ENCODE measurements at places on chromosomes 1 and 21. TPM values are rescaled to one million over a fixed set of nuclear protein-coding genes. Genes with fewer than 3 reads are reported as not detected.
A peak's percentile ranks its signal among the peaks of the same experiment; 100 is the strongest.

DNA sequence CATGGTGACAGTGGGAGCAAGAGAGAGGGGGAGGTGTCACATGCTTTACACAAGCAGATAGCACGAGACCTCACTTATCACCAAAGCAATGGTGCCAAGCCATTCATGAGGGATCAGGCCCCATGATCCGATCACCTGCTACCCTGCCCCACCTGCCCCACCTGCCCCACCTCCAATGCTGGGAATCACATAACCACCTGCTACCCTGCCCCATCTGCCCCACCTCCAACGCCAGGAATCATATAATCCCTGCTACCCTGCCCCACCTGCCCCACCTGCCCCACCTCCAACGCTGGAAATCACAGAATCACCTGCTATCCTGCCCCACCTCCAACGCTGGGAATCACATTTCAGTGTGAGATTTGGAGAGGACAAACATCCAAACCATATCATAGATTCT, 10.6 kb upstream of the AIRE start:
- H3K27me3 ChIP-seq = no peaks in the 10 kb centered on the region
- H3K36me3 ChIP-seq = no peaks in the 10 kb centered on the region
- H3K4me3 ChIP-seq = no peak overlapping the region
- no peaks in the 10 kb centered on the region for H3K4me1 ChIP-seq

DNA sequence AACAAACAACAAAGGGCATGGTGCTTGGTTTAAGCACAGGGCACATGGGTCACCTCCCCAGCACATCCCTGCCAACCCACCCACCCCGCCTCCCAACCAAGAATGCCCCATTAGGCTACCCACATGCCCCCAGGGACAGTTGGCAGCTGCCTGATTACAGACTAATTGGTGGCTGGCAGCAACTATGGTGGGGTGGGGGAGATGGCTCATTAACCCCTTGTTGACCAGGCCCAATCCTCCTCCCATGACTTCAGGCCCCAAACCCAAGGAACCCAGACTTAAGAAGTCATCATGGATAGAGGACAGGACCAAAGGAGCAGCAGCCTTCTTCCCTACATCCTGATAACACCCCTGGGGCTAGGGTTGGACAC, 1.3 kb downstream of the RIMS3 start:
- no peak overlapping the region for H3K4me3 ChIP-seq
- H3K36me3 ChIP-seq = no peaks in the 10 kb centered on the region
- H3K4me1 ChIP-seq = peaks cover 44% of the 10 kb centered on the region

- H3K36me3 ChIP-seq = no peaks in the 10 kb centered on the region
- no peak for DNase-seq
- no peak overlapping the region for H3K4me3 ChIP-seq
- H3K4me1 ChIP-seq = no peaks in the 10 kb centered on the region
Observed at GRCh38 chr1:185823467-185823866, 89.3 kb downstream of the HMCN1 start.

GRCh38 chr1:54615531-54616279, 7.6 kb downstream of the FAM151A start:
- H3K4me3 ChIP-seq = no peak overlapping the region
- H3K27ac ChIP-seq = no peak overlapping the region
- H3K4me1 ChIP-seq = peaks cover 3% of the 10 kb centered on the region
- H3K27me3 ChIP-seq = no peaks in the 10 kb centered on the region
- DNase-seq = peak; percentile 47
- H3K36me3 ChIP-seq = no peaks in the 10 kb centered on the region

GRCh38 chr1:97572561-97572960, 348.3 kb downstream of the DPYD start:
- DNase-seq = no peak
- no peak overlapping the region for H3K4me3 ChIP-seq
- no peaks in the 10 kb centered on the region for H3K4me1 ChIP-seq

DNA sequence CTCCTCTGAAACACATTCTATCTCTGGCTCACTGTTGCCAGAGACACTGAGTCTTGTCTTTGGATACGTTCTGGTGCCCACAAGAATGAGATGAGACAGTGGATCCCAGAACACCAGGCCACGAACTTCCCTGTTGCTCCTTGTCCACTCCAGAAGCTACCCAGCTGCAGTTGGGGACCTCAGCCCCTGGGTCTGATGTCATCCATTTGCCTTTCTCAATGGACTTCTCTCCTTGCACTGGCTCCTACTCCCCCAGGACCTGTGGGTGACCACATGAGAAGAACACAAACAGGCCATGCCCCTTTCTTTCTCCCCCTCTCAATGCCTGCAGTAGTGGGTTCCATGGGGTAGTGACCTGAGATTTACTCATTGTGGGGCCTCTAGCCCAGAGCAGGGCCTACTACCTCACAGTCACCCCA, 5.9 kb downstream of the NBPF1 start:
- peak; percentile 36 for DNase-seq
- no peak overlapping the region for H3K4me3 ChIP-seq
- 0 out of 2 replicates have a peak, but pooled peaks cover 4% of the 10 kb centered on the region for H3K36me3 ChIP-seq
- no peak overlapping the region for H3K27ac ChIP-seq
- H3K4me1 ChIP-seq = peaks cover 4% of the 10 kb centered on the region

- no peak overlapping the region for H3K27ac ChIP-seq
- peak overlapping the region; percentile 35 for H3K4me3 ChIP-seq
- peaks cover 24% of the 10 kb centered on the region for H3K4me1 ChIP-seq
- no peaks in the 10 kb centered on the region for H3K36me3 ChIP-seq
- no peaks in the 10 kb centered on the region for H3K27me3 ChIP-seq
- DNase-seq = no peak
Observed at GRCh38 chr1:205301205-205301821, 20.2 kb downstream of the NUAK2 start.

GRCh38 chr1:215200121-215200520, 117.6 kb downstream of the KCNK2 start:
- no peaks in the 10 kb centered on the region for H3K36me3 ChIP-seq
- no peak overlapping the region for H3K27ac ChIP-seq
- H3K4me1 ChIP-seq = no peaks in the 10 kb centered on the region

DNA sequence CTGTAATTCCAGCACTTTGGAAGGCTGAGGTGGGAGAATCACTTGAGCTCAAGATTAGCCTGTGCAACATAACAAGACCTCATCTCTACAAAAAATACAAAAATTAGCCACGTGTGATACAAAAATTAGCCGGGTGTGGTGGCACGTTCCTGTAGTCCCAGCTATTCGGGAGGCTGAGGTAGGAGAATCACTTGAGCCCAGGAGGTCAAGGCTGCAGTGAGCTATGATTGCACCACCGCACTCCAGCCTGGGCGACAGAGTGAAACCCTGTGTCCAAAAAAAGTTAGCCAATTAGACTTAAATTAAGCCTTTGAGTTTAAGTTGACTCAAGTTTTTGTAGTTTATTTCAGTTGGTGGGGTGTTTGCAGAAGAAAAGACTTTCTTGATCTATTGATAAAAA, 11.8 kb downstream of the CXADR start:
- no peaks in the 10 kb centered on the region for H3K27me3 ChIP-seq
- no peak overlapping the region for H3K4me3 ChIP-seq
- no peak for DNase-seq
- no peaks in the 10 kb centered on the region for H3K4me1 ChIP-seq
- H3K36me3 ChIP-seq = no peaks in the 10 kb centered on the region
- H3K27ac ChIP-seq = no peak overlapping the region

DNA sequence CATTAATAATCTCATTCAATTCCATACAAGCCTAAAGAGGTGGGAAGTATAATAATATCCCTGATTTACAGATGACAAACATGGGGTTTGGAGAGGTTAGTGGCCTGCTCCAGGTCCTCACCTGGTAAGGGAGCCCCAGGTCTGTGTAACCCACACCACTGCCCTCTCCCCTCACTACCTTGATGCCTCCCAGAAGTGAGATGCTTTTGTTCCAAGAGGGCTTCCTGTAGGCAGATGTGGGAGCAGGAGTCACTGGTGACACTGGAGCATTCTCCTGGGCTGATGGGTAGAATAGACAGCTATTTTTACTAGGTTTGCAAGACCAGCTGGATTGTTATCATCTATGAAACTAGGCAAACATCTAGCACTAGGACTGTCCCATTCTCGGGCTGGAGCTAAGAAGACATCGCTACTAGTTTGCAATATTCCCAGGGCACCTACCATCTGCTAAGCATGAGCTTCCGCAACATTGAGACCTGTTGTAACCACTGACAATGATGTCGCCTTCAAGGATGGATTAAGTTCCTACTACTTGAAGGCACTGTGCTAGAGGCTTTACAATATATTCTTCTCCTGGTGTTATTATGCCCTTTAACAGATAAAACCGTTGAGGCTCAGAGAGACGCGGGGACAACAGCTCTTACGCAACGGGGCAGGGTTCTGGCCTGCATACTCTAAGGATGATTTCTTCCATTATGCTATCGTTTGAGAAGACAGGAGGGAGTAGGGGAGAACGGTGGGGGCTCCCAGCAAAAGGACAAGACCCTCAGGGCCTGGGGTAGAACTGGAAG, 35.0 kb downstream of the BATF3 start:
- H3K4me3 ChIP-seq = no peak overlapping the region
- H3K27me3 ChIP-seq = no peaks in the 10 kb centered on the region
- no peak for DNase-seq
- H3K4me1 ChIP-seq = peaks cover 13% of the 10 kb centered on the region

- H3K4me3 ChIP-seq = no peak overlapping the region
- H3K27me3 ChIP-seq = no peaks in the 10 kb centered on the region
- H3K27ac ChIP-seq = no peak overlapping the region
- DNase-seq = no peak
- H3K36me3 ChIP-seq = no peaks in the 10 kb centered on the region
- H3K4me1 ChIP-seq = peaks cover 13% of the 10 kb centered on the region
Observed at GRCh38 chr1:245716561-245716960, 561.8 kb downstream of the KIF26B start.

DNA sequence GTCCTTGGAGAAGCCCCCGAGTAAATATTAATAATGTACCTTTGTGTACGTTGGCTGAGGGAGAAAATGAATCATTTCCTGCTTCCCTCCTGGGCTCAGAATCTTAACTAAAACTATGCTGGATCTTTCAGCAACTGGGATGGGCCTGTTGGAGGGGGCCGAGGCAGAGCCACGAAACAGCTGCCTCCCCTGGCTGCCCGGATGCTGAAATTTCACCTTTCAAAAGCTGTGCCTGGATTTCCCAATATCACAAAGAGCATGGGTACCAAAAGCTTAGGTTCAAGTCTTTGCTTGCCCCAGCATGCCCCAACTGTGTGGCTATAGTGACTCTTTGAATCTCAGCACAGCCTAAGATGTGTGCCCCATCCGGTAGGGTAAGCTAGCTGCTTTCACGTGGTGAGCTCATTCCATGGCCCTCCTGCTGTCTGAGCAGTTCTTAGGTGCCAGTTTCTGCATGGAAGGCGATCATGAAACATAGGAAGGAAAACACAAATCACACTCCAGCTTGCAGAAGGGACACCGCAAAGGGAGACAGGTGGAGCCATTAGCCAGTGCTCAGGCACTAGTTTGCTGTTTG, 473.5 kb downstream of the PTPRU start:
- no peak overlapping the region for H3K27ac ChIP-seq
- no peak for DNase-seq
- H3K4me1 ChIP-seq = no peaks in the 10 kb centered on the region
- H3K36me3 ChIP-seq = no peaks in the 10 kb centered on the region
- H3K4me3 ChIP-seq = no peak overlapping the region

DNA sequence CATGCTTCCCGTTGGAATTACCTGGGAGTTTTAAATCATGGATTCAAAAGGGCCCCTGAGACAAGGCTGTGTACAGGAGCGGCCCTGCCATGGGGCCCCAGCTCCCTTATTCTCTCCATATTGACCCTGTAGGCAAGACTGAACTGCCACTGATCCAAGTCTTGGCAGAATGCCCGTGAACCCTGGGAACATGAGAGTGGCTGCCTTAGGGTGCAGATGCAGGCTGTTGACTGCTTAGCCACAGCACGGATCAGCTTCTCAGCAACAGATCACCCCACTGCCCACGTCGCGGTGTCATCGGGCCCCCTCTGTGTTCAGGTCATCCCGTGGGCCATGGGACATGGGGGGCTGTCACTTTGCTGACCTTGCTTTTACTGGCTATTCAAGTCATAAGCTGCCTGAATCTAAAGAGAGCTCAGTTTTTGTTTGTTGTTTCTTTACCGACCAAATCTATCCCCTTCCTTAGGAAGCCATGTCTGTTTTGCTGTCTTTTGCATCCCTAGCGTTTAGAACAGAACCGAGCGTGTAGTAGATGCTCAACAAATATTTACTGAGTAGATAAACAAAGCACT, 83.4 kb downstream of the MATN1 start:
- no peak overlapping the region for H3K4me3 ChIP-seq
- no peak overlapping the region for H3K27ac ChIP-seq
- DNase-seq = no peak
- no peaks in the 10 kb centered on the region for H3K27me3 ChIP-seq
- H3K4me1 ChIP-seq = peaks cover 14% of the 10 kb centered on the region
- H3K36me3 ChIP-seq = no peaks in the 10 kb centered on the region

DNA sequence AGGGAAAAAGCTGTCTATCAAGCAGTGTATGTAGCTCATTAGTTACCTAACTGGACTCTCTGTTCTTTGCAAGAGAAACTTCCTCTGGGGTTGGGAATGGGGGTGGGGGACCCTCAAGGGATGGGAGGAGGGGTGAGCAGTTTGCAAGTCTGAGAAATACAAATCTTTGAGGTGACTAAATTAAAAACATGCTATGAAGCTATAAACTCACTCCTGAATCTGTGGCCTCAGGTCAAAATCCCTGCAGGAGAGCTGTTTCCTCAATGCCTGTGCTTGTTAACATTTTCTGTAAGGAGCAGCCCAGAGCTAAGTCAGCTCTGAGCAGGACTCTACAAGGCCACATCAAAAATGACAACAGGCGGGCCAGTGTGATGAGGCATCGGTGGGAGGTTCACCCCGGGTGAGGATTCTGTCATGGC, 32.8 kb upstream of the PTPRC start:
- H3K36me3 ChIP-seq = no peaks in the 10 kb centered on the region
- peaks cover 70% of the 10 kb centered on the region for H3K4me1 ChIP-seq
- H3K27ac ChIP-seq = peak overlapping the region; percentile 81
- no peak for DNase-seq

- no peak overlapping the region for H3K4me3 ChIP-seq
- H3K27me3 ChIP-seq = no peaks in the 10 kb centered on the region
- no peak overlapping the region for H3K27ac ChIP-seq
- DNase-seq = no peak
Observed at GRCh38 chr1:199821029-199821779, 206.3 kb upstream of the NR5A2 start.

- H3K27me3 ChIP-seq = no peaks in the 10 kb centered on the region
- H3K4me3 ChIP-seq = no peak overlapping the region
- H3K4me1 ChIP-seq = peaks cover 29% of the 10 kb centered on the region
- peak; percentile 63 for DNase-seq
- H3K27ac ChIP-seq = no peak overlapping the region
Observed at GRCh38 chr1:203450479-203451149, 25.0 kb upstream of the PRELP start.

GRCh38 chr1:212566522-212567479, 41.8 kb upstream of the ATF3 start:
- peaks cover 16% of the 10 kb centered on the region for H3K4me1 ChIP-seq
- H3K27ac ChIP-seq = no peak overlapping the region
- H3K36me3 ChIP-seq = no peaks in the 10 kb centered on the region
- peak; percentile 64 for DNase-seq
- peak overlapping the region; percentile 68 for H3K4me3 ChIP-seq
- H3K27me3 ChIP-seq = no peaks in the 10 kb centered on the region

DNAI4 gene
- 0.97 TPM for total RNA-seq

TMPRSS2 gene
- total RNA-seq = not detected

RNF186 gene
- not detected for total RNA-seq

ACTA1 gene
- not detected for total RNA-seq

CFAP107 gene
- not detected for total RNA-seq

EDEM3 gene
- 49.7 TPM for total RNA-seq

TNFAIP8L2 gene
- total RNA-seq = 30.7 TPM

GLMP gene
- total RNA-seq = 17.7 TPM

Data from Karpas-422 (cell line).